Stimulated activated CD8-positive, alpha-beta memory T cell treated with anti-CD3 and anti-CD28 coated beads, Interleukin-12 subunit alpha, Interleukin-12 subunit beta, amount 100 ng/mL, for 4 hours (primary cell): ENCODE measurements at places on chromosomes 11 and 22.

- DNase-seq, result no peak
Observed at GRCh38 chr11:66567787-66568123, 651 bp downstream of the CTSF start.

DNA sequence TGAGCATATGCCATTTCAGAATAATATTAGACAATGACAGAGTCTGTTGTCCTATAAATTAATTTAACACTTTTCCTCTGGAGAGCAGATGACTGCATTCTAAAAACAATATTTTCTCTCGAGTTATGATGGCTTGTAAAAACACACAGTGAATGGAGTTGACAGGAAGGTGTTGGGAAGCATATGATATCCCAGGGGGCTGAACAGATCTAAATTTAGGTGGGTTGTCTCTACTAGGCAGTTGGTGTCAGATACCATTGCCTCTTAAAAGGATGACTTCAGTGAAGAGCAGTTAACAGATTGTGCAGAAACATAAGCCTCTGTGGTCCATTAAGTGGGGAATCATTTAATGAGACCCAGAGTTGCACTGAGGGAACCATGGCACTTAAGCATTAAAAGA lies 30.7 kb downstream of the SVIP start:
- no peak for DNase-seq

DNA sequence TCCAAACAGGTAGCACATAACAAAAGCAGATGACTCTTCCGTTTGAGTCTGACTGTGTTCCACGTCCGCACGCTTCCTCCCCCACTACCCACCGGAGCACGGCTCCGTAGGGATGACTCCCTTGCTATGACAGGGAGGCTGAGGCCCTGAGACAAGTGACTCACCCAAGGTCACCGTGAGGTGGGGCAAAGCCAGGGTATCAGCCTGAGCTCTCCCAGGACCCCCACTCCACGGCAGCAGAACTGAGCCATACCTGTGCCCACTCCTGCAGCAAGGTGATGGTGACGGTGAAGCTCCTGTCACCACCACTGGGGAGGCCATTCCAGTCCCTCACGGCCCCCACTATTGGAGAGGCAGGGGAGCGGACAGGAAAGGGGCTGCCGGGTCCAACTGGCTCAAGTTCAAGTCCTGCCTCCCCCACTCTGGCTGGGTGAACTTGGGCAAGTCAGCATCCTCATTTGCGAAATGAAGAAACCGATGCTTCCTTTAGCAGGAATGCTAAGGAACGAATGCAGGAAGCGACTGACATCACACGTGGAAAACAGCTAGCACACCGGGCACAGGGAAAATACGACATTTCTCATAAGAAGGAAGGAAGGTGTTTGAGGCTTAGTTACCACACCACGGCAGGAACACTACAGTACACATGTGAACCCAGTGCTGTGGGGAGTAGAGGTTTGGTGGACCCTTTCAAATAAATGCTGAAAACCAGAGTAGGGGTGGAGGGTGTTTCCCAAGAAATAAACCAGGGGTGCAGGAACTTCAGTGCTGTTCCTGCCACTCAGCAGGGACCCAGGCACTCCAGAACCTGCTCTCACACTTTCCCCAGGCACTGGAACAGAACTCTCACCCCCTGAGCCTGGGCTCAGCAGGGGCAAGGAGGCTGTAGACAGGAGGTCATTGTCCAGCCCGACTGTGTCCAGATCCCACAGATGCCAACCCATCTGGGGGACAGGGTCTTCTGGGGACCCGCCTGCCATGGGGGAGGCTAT lies 32.4 kb upstream of the CBX7 start:
- DNase-seq, result no peak

DNA sequence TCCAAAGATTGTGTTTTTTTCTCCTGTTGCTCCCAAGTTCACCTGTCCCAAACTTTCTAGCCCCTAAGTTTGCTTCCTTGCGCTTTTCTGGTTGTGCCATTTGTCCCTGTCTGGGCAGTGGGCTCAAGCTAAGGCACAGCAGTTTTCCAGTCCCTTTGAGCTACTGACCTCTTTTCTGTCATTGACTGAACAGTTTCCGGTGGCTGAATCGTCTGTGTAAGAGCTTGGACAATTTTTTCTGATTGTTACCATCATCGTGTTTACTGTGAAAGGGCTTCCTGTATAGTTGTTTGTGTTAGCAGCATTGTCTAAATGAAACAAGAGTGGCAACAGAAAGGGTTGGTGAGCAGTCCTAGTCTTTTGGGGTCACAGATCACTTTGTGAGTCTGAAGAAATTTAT lies 49.8 kb downstream of the BMAL1 start:
- no peak for DNase-seq

DNA sequence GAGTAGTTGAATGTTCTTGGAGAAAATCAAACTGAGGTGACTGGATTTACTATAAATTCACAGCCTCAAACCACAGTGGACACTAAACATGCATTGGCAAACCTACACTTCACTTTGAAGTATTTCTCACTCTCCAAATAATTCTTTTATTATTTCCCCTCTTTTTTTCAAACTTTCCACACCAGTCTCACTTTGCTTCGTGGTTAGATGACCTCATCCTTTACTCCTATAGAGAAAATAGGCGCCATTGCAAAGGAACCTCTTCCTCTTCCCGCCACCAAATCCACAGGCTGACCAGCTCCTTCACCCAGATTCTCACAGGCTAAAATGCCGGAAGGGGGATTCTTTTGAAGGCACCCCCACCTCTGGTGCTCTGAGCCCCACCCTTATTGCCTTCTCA lies 33.4 kb downstream of the HTR3A start:
- DNase-seq, result no peak
